Vagina (tissue), 2 donors: ENCODE measurements at places on chromosomes 1 and 21.
A peak's percentile ranks its signal among the peaks of the same experiment; 100 is the strongest.

DNA sequence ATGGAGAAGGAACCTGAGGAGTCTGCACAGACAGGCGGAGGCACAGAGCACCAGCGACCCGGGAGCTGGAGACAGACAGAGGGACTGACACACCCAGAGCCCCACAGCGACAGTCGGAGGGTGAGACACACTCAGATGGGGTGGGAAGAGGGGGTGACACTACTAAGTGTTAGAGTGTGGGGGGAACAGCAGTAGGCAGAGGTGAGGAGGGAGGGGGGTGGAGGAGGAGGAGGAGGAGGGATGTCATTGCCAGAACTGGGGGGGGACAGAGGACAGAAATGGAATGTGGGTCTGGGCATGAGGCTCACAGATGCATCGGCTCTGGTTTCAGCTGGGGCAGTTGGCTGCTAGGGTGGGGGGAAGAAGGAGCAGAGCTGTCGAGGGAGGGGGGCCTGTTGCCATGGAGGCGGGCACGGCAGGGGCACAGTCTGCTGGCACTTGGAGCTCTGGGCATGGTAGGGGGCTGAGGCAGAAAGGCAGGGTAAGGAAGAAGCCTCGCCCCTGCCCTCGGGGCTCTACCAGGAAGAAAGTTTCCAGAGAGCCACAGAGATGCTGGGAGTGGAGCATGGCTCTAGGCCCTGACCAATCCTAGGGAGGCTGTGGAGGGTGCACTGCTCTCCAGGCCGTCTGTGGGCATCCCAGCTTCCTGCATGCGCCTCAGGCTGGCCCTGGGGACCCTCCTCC lies 37.3 kb downstream of the AHDC1 start:
- DNase-seq = no peak

DNA sequence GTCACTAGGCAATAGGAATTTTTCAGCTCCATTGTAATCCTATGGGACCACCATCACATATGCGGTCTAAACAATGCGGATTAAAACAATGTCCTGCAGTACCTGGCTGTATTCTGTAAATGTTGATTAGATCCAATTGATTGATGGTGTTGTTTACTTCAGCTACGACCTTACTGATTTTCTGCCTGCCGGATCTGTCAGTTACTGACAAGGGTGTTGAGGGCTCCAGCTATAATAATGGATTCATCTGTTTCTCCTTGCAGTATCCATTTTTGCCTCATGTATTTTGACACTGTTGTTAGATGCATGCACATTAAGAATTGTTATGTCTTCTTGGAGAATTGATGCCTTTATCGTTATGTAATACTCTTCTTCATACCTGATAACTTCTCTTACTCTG lies 39.0 kb downstream of the RAP1A start:
- DNase-seq = no peak

GRCh38 chr1:231020816-231021215 lies 19.2 kb downstream of the FAM89A start:
- DNase-seq = peak; percentile 83

DNA sequence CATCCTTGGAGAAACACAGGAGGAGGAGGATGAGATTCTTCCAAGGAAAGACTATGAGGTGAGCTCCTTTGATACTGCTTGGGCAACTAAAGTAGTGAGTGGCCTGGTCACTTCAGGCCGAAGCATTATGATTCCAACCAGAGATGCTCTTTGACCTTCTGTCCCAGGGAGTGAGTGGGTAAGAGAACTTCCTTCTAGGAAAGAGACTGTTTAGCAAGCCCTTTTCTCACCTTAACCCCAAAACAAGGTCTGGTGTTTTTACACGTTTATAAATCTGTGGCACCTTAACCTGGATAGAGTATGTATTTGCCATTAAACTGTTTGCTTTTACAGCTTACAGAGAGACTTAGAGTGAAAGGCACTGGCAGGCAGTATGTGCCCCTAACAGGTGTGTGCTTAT lies 1.1 kb downstream of the CLCN6 start:
- no peak for DNase-seq

GRCh38 chr1:3067671-3068563 lies 1.1 kb upstream of the PRDM16 start:
- DNase-seq = no peak

- no peak for DNase-seq
Observed at GRCh38 chr1:1243266-1243660, 3.3 kb downstream of the C1QTNF12 start.

GRCh38 chr1:192512426-192513162 lies 63.0 kb upstream of the RGS1 start:
- DNase-seq = no peak

GRCh38 chr1:167522246-167522645 lies 3.9 kb upstream of the CD247 start:
- DNase-seq = peak; percentile 1

GRCh38 chr21:28949318-28949717 lies 43.4 kb downstream of the LTN1 start:
- DNase-seq = no peak

GRCh38 chr1:21020151-21020550 lies 156.5 kb downstream of the EIF4G3 start:
- DNase-seq = no peak

- DNase-seq = no peak
Observed at GRCh38 chr1:26161415-26162219, 2.7 kb downstream of the FAM110D start.

GRCh38 chr1:82485591-82486369 lies 685.0 kb downstream of the ADGRL2 start:
- no peak for DNase-seq

DNA sequence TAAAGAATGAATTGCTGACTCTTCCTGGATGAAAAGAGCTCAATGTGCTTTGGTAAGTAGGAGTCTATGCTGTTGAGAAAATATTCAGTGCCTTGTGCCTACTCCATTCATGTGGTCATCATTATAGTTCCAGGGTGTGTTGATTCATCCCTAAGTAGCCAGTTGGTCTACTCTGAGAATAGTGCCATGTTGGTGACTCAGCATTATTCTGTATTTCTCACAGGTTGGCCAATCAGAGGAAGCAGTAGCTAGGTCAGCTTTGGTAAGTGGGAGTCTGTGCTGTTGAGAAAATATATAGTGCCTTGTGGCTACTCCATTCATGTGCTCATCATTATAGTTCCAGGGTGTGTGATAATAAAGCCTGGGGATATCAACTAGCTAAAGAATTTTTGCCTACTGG lies 397.3 kb downstream of the AGBL4 start:
- DNase-seq = no peak

DNA sequence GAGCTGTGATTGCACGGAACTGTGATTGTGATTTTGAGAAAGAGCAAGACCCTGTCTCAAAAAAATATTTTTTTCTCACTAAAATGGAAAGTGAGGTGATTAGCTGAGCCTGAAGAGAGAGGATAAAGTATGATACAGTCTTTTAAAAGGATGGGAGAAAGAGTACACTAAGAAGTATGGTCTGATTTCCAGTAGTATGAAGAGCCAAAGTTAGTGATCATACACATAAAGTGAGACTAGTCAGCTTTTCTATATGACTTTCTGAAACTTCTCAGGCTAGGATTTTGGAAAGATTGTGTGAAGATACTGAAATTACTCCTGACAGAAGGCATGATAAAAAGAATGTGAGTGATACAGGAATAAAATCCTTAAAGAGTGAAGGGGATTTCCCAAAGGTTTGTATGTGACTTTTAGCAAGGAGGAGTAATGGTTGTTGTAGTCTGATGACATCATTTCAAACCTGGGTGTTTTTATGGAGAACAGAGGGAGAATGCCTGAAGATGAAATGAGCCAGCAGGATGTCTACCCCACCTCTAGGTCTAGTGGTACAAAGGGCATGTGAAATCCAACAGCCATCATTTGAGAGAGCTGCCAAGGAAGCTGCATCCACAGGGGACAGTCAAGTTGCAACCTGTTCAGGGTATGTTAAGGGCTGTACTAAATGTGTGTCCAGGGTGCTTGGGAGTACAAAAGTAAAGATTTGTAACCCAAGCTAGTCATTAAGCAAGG lies 157.7 kb downstream of the PIK3R3 start:
- DNase-seq = no peak

DNA sequence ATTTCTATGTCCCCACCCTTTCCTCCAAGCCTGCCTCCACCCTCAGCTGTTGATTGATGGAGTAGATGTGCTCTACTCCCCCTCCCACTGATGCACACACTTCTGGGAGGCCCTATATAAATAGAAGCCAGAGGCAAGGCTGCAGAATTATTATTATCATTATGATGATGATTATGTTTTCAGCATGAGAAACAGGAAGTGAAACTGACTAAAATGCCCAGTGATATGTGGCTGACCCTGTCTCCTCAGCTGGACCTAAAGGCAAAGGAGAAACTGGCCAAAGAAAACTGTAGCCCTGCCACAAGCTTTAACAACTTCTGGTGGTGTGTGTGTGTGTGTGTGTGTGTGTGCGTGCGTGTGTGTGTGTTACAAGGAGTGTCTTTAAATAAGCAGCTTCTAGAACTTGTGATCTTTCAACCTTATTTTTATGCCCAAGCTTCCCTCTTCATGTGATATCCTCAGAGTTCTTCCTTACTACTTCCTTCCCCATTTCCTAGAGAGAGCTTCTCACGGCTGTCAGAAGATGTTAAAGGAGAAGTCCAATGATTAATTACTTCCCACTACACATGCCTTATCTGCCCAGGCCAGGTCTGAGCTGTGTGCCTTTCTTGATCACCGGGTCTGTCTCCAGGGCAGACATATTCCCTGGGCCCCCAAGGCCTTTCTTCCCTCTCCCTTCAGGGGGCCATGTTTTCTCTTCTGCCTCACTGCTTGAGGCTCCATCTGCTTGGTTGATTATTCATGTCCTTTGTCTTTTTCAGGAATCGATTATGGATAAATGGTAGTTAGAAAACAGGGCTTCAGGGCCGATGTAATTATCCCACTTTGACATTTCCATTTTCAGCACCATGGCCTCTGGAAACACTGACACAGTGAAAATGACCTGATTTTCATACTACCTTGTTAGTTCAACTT lies 11.6 kb upstream of the MAPKAPK2 start:
- DNase-seq = no peak

DNA sequence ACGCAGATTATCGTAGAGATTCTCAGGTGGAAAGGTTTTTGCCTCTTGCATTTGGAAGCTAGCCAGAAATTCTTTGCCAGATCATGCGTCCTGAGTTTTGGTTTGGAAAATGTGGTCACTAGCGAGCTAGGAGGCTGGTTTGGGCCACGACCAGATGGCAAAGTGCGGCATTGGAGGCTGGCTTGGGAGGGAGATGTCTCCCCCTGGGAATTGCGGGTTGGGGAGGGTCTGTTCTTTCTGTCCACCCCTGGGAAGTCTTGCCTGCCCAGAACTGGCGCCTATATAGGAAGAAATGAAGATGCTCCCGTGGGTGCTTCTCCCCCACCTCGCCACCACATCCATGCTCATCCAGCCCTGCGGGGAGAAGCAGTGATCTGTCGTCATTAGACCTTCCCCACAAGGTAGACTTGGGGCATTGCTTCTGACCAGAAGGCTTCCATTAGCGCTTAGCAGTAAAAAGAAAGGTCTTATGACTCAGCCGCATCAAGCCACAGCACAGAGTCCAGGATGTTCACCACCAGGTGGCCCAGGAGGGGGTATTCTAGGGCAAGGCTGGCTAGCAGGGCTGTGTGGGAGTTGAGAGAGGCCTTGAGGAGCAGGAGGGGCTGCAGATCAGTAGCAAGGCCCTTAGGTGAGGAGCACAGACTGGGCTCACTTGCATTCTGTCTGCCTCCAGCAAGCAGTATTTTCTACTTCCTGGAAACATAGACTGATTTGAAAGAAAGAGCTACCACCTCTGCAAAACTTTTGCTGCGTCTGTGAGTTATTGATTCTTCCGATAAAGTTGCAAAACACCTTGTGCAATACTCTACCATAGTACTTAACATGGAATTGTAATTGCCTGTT lies 1.5 kb upstream of the PTP4A2 start:
- DNase-seq = no peak

- DNase-seq = no peak
Observed at GRCh38 chr1:46026531-46026930, 105.9 kb downstream of the PIK3R3 start.

GRCh38 chr21:46083791-46084561 lies 13.9 kb upstream of the COL6A2 start:
- peak; percentile 83 for DNase-seq

DNA sequence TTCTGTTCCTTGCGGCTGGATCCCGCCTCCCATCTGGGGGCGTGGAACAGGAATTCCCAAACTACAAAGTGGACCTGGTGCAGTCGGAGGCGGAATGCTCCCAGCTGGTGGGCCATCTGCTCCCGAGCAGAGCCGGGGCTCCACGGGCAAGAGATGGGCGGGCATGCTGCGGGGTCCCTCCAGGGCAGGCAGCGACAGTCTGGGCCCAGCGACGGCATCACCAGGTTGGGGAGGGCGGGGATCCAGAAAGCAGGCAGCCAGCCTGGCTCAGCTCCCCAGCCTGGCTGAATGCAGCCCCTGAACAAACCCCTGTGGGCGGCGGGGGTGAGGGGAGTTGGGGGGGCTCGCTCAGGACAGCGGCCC lies 3.6 kb downstream of the MEGF6 start:
- DNase-seq = no peak

DNA sequence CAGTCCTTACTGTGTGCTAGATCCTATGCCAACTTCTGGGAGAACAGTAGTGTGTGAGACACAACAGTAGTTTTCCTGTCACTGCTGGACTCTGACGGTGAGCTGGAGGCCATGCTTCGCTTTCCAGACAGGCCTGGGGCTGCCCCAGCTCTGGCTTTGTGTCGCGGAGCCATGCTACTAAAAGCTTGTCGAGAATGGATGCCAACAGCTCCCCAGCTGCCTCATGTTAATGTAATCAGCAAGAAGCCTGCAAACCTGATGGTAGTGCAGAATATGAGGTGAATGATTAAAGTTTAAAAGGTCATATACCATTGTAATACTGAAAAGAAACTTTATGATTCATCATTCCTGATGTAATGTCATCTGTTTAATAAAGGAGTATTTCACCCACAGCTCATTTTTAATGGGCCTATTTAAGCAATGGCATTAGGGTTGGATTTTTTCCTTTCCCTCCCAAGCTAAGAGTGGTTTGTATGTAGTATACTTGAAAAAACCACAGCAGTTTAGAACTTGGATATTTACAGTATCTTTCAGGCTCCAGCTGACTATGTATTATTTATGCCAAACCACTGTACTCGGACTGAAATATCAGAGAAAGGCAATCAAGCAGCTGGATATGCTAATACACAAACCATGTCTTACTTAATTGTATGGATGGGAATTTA lies 343.0 kb downstream of the NUF2 start:
- DNase-seq = no peak

DNA sequence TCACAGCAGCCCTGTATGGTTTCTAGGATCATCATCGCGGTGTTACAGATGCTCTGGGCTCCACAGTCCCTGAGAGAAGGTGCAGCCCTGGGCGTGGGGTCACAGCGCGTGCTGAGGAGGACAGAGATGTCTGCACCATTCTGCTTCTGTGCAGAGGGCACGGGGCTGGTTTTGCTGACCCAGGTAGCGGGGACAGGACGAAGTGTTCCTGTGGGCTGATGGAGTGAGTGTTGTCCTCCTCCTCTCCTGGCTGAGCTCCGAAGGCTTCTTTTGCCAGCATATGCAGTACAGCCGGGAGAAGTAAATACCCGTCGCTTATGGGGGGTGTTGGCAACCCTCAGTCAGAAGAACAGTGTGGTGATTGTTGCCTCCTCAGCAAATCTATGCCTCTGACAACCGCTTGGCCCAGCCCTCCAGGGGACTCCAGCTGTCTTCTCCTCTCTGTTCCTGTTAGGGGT lies 101.5 kb downstream of the DDX20 start:
- no peak for DNase-seq
